ENCODE measurements at places on chromosomes 1 and 21.

DNA sequence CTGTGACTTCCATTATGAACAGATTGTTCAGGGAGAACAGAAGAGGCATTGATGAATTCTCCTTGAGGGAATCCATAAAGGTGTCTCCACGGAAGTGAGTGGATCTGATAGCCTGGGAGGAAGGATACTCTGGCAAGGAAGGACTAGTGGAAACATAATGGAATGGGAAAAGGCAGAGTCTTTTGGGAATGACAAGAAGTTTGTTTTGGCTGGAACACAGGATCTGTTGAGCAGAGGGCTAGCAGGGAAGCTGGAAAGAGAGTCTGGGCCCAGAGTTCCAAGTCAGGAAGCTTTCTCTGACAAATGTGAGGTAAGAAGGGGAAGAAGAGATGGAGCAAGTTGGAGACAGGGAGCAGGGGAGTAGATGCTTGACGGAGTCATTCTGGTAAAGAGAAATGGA, 8.1 kb downstream of the ADAMTS5 start:
- no peak for DNase-seq

DNA sequence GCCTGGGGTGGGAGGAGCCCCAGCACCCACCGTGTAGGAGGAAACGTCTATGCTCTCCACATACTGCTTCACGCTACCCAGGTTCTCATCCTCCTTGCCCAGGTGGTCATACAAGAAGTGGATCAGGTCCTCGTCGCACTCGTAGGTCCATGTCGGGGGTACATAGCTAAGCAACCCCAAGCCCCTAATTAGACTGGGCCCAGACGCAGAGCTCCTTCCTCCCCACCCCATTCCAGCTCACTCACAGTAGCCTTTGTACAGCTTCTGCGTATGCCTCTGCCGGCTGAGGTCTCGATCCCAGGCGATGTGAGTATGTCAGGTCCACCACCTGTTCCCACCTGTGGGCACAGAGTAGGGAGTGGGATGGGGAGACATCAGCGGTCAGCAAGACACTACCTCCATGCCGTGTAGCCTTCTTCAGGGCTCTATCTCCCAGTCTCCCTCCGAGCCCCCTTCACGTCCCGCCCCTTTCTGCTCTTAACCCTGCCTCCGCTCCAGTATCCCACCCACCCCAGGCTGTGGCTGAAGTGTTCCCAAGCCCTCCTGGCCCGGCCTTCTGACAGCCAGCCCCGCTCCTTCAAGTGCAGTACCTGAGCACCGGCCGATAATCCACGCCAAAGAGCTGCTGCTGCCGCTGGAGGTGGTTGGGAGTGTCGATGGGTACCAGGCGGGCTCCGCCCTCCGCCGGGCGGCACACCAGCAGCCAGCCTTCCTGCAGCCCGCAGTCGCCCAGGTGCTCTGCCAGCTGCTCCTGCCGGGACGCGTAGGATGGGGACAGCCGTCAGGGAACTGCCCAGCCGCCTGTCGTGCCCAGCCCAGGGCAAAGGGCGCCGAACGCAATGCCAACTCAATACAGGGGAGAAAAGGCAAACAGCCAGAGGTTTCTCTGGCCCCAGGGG, 919 bp downstream of the HECTD3 start:
- no peak for DNase-seq

- no peak for DNase-seq
Measured at GRCh38 chr1:154742606-154743005, 127.5 kb downstream of the KCNN3 start.

GRCh38 chr1:206666031-206666561, 18.6 kb upstream of the MAPKAPK2 start:
- DNase-seq: no peak

- no peak for DNase-seq
Measured at GRCh38 chr1:171310661-171311087, 3.3 kb upstream of the FMO4 start.

DNA sequence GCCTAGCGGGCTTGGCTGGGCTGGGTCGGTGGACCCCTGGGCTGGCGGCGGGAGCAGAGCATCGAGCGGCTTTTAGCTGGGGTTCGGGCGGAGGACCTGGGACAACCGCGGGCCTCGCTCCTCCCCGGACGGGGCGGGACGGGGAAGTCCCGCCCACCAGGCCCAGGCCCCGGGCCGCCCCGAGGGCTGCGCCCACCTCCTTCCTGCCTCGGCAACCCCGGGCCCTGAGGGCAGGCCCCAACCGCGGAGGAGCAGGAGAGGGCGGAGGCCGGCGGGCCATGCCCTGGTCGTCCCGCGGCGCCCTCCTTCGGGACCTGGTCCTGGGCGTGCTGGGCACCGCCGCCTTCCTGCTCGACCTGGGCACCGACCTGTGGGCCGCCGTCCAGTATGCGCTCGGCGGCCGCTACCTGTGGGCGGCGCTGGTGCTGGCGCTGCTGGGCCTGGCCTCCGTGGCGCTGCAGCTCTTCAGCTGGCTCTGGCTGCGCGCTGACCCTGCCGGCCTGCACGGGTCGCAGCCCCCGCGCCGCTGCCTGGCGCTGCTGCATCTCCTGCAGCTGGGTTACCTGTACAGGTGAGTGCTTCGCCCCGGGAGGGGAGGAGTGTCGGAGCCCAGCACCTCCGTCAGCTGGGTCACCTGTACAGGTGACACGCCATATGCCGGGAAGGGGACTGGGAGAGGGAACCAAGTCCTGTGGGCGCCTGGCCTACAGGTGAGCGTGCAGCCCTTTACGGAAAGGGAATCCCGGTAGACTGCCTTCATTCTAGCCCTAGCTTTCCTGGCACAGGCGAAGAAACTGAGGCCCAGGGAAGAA, at the start of gene XKR8:
Gene XKR8, plus strand, starts transcription at position 182 of the 812 bp plus-strand sequence. Its CDS starts 97 bp downstream, at position 279.
- DNase-seq: peak; percentile 75

- no peak for DNase-seq
Measured at GRCh38 chr1:52576074-52576473, 23.2 kb upstream of the TUT4 start.

DNA sequence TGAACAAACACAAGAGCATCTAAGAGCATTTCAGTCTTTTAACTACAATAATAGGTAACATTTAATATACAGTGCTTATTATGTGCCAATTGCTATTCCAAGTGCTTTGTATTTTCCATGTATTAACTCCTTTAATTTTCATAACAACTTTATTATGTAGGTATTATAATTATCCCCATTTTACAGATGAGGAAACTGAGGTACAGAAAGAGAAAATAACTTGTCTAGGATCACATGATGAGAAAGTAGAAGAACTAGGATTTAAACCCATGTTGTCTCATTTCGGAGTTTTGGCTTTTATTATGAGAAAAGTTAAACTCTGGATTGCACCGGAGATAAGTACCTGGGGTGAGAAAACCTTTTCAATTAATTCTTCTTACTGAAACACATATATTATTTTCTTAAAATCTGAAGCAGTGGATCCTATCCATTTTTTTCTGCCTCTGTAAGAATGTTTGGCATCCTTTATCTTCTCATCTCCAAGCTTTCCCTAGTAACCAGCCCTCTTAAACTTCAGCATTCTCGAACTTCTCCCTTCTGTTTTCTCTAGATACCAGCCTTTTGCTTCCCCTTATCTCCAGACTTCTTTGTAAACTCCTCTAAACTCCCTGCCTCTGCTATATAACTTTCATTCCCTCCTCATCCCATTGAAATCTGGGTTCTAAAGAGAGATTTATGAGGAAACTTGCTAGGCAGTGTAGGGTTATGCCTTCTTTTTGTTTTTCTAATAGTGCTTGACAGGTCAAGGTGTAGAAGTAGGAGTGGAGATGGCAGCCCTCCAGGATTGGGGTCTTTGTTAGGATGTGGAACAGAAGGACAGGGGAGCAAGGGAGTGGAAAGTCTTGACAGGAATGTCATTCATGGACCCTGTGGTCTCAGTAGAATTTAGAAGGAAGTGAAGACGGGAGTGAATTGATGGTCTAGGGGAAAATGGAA, 28.3 kb downstream of the POU2F1 start:
- DNase-seq: no peak

DNA sequence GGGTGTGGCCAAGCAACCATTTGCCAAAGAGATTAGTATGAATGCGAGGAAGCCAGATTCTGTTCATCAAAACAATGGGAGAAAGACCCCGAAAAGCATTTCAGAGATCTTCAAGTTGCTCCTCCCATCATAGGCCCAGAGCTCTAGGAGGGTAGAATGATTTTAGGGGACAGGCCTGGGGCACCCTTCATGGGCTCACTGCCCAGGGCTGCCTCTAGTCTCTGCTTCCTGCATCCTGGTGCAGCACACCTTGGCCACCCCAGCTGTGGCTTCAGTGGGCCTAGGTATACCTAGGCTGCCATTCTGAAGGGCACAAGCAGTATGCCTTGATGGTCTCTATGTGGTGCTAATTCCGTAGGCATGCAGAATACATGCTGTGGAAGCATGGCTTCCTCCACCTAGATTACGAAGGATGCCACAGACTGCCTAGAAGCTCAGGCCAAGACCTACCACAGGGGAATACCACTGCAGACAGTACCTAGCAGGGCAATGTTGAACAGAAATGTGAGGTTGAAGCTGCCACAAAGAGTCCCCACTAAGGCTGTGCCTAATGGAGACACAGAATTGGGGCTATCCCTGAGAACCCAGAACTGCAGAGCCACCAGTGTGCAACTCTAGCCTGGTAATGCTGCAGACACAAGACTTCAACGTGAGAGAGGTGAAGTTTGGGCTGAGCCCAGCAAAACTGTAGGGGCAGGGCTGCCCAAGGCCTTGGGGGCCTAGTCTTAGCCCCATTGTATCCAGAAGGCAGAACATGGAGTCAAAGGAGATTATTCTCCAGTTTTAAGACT, 158.8 kb downstream of the CLIC6 start:
- DNase-seq: no peak

DNA sequence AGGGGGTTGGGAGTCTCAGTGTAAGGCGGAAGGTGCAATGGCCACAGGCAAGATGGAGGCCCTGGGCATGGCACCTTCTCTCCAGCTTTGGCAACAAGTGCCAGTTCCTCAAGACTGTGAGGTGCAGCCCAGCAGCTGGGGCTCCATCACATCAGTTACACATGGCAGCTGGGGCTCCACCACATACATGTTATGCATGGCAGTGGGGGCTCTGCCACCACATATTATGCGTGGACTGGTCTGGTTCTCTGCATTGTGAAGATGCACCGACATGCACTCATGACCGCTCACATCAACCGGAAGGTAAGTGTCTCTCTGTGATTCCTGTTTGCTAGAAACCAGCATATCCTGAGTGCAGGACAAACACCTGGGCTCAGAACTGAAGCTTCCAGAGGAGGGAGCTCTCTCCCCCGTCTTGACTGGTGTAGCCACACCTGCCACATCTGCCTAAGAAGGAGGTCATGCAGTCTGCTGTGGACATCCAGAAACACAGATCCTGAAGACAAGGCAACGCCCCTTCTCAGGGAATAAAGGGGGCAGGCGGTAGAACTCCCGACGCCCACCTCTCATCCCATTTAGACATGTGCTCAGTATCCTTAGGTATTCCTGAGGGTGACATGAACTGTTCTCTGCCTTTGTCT, 104.1 kb upstream of the TMPRSS2 start:
- DNase-seq: no peak

DNA sequence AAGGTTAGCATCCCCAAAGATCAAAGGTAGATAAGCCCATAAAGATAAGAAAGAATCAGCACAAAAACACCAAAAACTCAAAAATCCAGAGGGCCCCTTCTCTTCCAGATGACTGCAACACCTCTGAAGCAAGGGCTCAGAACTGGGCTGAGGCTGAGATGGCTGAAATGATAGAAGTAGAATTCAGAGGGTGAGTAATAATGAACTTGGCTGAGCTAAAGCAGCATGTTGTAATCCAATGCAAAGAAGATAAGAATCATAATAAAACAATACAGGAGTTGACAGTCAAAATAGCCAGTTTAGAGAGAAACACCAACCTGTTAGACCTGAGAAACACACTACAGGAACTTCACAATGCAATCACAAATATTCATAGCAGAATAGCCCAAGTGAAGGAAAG, 406.9 kb upstream of the CXADR start:
- DNase-seq: no peak

DNA sequence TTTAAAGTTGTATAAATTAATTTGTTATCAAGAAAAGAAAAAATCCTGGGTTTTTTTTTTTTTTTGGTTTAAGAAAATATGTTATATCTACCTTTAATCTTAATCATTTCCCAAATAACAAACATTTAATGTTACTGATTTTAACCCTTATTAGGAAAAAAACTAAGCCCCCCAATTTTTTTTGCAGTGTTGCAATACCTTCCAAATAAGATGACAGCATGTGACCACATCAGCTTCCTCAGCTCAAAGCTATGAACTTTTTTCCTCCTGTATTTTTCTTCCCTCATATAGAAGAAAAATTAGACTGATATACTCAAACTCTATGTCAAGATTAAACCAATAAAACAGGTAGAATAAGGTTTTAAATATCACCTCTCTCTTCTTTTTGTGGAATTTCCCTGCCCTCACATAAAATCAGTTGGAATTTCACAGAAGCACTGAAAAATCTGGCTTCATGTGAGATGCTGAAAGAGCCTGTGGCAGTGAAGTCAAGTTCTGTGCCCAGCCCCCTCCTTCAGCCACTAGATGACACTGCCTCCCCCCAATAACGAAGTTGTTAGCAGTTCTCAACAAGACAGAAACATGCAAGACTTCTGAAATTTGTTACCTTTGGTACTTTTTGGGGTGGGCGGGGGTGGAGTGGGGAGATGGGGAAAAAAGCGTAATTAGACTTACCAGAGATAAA, 9.6 kb upstream of the SMYD2 start:
- no peak for DNase-seq

GRCh38 chr1:72432645-72433267, 150.4 kb upstream of the NEGR1 start:
- no peak for DNase-seq

GRCh38 chr1:9753121-9753531, 70.6 kb downstream of the CLSTN1 start:
- no peak for DNase-seq

- no peak for DNase-seq
Measured at GRCh38 chr1:102655034-102655433, 453.3 kb downstream of the COL11A1 start.

DNA sequence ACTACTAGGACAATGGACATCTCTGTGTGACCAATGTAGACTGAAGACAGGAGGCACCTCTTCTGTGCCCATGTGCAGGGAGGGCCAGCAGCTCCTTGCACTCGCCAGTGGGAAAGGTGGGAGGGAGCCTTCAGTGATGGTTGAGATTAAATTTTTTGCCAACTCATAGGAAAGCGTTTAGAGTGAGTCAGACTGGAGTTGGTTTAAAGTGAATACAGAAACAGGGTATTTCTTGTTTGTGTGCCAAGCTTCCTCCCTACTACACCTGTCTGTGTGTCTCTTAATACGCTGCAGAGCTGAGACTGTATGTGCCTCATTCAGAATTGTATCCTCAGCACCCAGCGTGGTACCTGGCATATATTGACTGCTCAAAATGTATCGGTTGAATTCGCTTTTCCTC, 13.5 kb upstream of the COL16A1 start:
- DNase-seq: no peak

GRCh38 chr1:17335821-17336710, 28.1 kb downstream of the PADI4 start:
- peak; percentile 27 for DNase-seq
